ENCODE measurements at places on chromosomes 4 and X.

DNA sequence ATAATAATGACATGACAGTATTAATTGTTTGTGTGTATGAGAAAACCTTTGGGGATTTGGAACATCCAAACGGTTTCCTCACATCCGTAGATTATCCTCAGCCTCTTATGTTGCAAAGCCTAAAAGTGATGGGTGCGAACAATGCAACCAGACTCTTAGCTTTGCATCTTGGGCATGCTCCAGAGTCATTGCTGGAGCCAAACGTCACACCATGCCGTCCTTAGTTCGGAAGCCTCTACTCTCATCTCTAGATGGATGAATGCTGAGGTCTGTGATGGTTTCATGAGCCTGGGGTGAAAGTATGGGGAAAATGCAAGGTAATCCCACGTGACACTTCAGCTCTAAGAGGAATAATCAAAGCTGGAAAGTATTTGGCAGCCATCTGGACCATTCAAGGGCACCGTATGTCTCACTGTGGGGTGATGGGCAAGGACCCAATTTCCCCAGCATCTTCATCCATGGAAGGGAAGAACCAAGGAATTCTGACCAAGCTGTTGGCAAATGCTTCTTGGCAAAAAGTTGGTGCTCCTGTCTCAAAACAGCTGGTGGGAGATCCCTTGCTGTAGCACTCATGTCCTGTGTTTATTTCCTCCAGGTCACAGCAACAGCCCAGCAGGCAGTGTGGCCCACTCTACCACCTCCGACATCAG lies 6.3 kb upstream of the RTL5 start:
- no peak for DNase-seq

GRCh38 chr4:156620786-156621185 lies 350.8 kb downstream of the PDGFC start:
- DNase-seq = no peak

GRCh38 chrX:134633394-134633793 lies 24.9 kb downstream of the PLAC1 start:
- DNase-seq = no peak

DNA sequence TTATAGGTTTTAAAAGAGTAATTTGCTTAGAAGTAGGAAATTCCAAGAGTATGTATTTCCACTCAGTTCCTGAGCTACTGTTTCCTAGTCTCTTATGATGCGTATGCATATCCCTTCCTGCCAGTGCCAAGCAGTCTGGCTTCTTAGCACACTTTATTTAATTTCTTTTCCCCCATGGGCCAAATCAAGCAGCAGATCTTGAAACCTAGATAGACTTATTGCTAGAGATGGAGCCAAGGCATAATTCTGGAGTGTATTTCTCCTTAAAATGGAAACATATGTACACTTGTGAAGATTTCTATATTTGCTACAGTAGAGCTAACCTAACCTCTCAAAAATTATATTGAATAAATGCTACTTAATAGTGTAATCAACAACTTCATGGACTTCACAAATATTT lies 2337.6 kb downstream of the PCDH7 start:
- no peak for DNase-seq

- no peak for DNase-seq
Measured at GRCh38 chrX:136954930-136955329, 74.4 kb upstream of the RBMX start.

DNA sequence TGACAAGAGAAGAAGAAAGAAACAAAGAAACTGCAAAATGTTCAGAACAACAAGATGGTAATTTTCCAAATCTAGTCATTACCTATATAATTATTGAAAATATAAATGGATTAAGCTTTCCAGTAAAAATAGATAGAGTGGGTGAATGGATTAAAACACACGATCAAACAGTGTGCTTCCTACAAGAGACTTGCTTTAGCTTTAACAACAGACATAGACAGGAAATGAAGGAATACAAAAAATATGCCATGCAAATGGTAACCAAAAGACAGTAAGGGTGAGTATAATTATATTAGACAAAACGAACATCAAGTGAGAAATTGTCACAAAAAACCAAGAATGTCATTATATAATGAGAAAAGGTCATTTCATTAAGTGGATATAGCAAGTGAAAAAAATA lies 842.8 kb downstream of the CCSER1 start:
- no peak for DNase-seq

DNA sequence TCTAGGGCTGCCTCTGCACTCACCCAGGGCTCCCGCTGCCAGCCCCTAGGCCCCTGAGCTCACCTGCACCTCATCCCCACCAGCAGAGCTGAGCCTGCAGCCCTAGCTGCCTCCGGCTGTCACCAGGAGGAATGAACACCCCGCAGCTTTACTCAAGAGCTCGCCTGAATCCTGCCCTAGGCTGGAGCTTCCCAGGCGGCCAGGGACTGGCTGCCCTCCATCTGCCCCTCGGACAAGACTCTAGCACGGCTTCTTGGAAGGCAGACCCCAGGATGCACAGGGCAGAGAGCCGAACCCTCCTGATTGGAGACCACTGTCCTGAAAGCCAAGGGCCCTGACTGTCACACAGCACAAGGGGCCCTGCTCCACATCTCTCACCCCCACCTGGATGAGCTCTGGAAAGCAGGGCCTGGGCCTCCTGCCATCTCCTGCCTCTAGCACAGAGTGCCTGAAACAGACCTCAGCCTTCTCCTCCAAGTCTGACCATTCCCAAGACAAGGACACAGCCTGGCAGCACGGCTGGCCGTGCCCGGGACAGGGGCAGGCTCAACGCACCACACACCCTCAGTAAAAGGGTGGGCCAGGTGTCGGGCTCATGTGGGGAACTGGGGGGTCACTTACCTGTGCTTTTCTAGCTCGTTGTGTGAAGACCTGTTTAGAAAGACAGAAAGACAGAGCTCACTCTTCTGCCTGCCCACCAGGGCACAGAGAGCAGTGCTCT lies 4.4 kb downstream of the MXD4 start:
- no peak for DNase-seq

GRCh38 chr4:61886131-61886530 lies 686.0 kb downstream of the ADGRL3 start:
- no peak for DNase-seq

DNA sequence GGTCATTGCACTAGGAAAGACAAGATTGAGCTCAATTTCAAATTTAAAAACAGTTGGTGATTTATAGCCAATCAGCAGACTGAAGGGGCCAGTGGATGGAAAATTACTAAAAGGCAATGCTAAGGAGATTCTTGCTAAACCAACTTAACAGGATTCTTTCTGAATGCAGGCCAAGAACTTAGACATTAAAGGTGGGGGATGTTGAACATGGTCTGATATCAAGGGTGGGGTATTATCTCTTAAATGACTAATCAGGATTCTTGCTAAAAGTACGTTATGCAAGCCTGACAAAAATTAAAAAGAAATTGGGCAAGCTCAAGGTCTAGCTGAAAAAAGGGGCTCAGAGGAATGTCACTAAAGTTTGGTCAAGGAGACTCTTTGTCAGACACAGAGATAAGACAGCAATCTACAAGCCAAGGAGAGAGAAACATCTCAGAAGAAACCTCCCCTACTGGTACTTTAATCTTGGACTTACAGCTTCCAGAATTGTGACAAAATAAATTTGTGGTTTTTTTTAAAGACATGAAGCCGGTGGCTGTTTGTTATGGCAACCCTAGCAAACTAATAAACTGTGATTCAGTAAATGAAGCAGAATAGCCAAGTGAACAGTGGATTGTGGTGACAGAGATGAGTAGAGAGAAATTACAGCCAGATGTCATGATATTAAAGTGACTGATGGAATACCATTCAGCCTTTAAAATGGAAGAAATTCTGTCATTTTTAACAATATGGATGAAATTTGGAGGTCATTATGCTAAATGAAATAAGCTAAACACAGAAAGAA lies 120.3 kb upstream of the KLHL4 start:
- DNase-seq = no peak

- no peak for DNase-seq
Measured at GRCh38 chr4:183349673-183350072, 27.4 kb upstream of the CLDN24 start.

DNA sequence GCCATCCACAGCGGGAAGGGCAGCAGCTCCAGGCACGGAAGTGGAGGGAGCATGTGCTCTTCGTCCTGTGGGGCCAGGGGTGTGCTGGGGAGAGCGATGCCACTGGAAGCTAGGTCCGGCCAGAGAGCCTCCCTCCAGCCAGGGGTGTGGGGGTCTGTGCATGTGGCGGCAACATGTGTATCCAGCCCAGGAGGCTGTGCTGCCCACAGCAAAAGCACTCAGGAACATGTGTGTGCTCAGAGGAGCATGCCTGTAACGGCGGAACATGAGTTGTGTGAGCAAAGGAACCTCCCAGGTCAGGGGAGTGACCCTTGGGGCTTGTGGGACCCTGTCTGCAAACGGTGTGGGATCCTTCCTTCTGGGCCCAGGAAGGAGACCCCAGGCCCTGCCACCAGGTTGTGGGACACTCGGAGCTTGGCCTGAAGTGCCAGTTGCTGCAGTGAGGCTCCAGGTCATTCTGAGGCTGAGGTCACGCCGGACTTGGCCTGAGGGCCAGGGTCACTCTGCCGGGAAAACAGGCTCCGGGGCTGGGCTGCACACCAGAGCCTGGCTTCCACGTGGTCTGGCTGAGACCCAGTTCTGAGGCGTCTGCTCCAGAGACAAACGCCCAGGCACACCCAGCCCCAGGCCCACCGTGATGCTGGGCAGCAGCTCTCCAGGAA lies 37.2 kb downstream of the CPLX1 start:
- no peak for DNase-seq

- DNase-seq = no peak
Measured at GRCh38 chr4:93827272-93827947, 1.1 kb upstream of the ATOH1 start.

- DNase-seq = no peak
Measured at GRCh38 chrX:74924449-74925224, 615 bp downstream of the NEXMIF start.

GRCh38 chr4:185219551-185220344 lies 10.3 kb downstream of the SNX25 start:
- no peak for DNase-seq

DNA sequence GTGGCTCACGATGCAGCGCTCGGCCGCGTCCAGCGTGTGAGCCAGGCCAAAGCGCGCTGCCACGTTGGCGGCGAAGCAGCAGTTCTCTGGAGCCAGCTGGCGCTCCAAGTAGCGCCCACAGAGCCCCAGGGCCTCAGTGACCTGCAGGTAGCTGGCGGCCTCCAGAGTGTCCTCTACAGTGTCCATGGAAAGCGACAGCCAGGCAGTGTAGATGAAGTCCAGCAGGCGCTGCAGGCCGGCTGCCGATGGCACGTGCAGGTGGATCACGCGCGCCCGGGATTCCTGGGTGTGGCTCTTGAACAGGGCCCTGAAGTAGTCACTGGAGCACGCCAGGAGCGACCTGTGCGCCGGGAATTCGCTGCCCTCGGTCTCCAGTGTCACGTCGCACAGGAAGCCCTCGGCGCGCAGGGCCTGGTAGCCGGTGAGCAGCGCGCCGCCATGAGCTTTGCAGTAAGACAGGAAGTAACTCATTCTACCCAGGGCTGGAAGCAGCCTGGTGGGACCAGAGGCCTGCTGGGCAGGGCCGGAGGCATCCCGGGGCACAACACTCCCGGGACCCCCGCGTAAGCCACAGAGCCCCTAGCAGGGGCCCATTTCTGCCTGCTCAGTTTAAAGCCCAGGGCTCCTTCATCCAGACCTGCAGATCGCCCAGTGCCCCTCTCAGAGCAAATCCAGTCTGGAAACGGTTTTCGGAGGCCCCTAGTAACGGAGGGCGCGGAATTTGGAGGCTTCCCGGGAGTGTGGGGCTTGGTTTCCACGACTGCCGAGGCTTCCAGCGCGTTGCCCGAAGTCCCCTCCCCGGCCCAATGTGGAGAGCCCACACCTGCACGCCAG lies 595 bp downstream of the KLHL34 start:
- no peak for DNase-seq

GRCh38 chr4:117560329-117560728 lies 474.0 kb upstream of the NDST3 start:
- no peak for DNase-seq

GRCh38 chr4:14783011-14783877 lies 219.0 kb upstream of the CPEB2 start:
- no peak for DNase-seq

GRCh38 chr4:15131551-15131950 lies 129.3 kb downstream of the CPEB2 start:
- DNase-seq = no peak

- no peak for DNase-seq
Measured at GRCh38 chr4:137310593-137311490, 221.5 kb downstream of the PCDH18 start.

DNA sequence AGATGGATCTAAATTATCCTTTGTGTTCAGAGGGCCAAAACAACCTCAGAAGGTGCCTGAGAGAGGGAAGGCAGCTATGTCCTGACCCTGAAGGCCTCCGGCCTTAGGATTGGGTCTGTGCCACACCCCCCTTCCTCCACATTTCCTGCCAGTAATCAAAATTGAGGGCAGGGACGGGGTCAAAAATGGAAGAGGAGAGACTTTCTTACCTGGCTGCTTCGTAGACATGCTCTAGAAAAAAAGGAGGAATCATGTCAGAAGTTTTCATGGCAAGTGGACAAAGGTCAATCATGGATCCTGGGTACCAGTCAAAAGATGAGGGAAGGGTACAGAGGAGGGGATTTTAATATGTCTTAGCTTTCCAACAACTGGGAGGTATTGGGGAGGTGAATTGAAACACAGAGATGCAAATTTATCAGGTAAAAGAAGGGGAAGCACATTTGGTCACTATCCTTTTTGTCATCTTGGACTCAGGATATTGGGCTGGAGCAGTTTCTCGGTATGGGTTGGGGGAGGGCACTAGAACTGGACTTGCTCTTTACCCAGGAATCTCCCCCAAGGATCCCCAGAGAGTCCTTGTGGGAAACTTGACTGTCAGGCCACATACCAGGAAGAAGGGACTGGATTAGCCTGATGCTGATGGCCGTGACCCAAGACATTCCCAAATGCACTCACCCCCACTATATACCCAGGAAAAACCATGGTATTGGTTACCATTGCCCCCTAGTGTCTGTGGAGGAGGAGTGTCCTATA lies 17.1 kb downstream of the VSIG4 start:
- no peak for DNase-seq

DNA sequence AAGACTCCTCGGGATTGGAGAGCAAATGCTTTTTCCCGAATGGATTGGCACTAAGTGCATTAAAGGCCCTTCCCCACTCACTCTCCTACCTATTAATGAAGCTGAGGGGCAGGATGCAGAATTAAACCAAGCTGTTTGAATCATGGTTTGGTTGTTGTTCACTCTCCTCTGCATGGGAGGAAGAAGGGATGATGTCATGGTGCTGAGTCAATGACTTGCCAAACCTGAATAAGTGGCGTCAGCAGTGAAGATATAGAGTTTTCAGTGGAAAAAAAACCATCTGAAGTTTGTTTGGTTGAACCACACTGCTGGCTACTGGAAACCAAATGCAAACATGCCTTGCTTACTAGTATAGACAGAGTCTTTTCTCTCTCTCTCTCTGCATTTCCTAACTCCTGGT lies 19.8 kb upstream of the ZXDA start:
- DNase-seq = no peak

DNA sequence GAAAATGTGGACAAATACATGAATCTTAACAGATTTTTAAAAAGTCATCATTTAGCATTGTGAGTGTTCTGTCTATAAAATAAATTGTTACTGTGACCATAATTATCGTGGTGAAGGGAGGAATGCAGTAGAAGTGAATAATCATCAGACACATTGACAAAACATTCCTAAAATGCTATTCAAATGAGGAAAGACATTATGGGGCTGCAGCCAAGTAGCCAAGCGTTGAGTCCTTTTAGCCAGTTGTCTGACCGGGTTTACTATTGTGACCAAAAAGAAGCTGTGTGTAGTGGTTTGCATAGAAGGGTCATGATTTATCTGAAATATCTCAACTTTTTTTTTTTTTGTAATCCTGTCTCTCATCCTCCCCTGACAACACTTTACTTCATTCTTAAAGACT lies 19.5 kb downstream of the WWC2 start:
- DNase-seq = no peak
